NCI-H526 (cell line): ENCODE measurements at places on chromosomes 7 and 10.

- no peak for DNase-seq
These were observed 2.2 kb downstream of the TMEM120A start for GRCh38 chr7:75992083-75992755.

- DNase-seq, result no peak
These were observed 20.0 kb upstream of the C10orf90 start for GRCh38 chr10:126690534-126690933.

DNA sequence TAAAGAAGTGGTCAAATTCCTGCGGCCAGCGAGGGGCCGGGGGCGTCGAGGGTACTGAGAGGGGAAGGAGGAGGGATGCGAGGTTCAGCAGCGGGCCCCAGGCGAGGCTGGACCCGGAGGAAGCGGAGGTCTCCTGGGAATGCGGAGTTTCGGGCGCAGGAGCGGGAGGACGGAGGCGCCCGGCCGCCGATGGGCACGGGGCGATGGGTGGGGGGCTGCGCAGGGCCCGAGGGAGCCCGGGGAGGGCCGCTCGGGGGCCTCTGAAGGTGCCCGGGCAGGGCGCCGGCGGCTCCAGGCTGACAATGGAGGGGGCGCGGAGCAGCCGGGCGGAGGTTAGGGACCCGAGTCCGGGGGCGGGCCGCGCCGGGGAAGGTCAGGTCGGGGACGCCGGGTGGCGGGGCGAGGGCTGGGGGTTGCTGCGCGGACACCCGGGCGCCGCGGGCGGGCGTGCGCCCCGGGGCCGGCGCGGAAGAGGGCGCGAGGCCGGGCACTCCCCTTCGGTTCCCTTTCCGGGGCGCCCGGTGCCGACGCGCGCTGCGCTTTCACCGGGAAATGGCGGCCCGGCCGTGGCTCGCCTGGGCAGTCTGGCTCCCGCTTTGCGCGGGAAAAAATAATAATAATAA, 683 bp downstream of the MACROH2A2 start:
- no peak for DNase-seq

- no peak for DNase-seq
These were observed 5.1 kb downstream of the KEL start for GRCh38 chr7:142956951-142957623.

DNA sequence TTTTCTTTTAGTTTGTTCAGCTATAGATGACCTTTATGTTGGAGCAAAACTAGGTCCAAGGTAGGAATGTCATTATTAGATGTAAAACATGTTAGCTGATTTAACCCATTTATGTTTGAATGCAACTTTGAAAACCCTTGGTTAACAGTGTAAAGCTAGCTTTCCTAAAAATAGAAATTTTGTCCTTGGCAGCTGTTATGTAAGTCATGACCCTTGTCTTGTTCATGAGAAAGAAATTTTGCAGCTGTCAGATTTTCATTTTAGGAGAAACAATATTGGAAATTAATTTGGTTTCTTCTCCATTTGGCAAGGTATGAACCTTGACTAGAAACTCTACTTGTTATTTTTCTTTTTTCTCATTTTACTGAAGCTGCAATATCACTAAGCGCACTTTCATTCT, 23.9 kb upstream of the CCAR1 start:
- DNase-seq, result no peak

- peak; percentile 34 for DNase-seq
These were observed 21.1 kb upstream of the FOXI2 start for GRCh38 chr10:127715782-127716378.

DNA sequence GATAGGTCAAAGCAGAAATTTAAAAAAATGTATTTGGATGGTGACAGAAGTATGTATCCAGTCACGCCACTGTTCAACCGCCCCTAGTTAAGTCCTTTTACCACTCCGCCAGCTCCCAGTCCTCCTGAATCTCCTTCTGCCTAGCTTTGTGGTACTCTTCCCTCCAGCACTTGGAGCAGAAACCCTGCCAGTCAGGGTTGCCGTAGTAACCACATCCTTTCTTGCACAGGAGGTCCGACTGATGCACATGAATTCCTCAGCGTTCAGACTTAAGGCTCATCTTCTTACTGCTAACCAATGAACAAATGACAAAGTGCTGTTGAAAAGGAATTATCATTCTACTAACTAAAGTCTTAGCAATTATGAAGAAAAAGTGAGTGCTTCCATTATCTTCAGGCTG, 175.3 kb upstream of the KCTD7 start:
- DNase-seq, result no peak

- DNase-seq, result no peak
These were observed 1085.5 kb downstream of the SORCS1 start for GRCh38 chr10:106078895-106079576.

GRCh38 chr7:104018425-104018824, 29.0 kb upstream of the RELN start:
- DNase-seq, result no peak

DNA sequence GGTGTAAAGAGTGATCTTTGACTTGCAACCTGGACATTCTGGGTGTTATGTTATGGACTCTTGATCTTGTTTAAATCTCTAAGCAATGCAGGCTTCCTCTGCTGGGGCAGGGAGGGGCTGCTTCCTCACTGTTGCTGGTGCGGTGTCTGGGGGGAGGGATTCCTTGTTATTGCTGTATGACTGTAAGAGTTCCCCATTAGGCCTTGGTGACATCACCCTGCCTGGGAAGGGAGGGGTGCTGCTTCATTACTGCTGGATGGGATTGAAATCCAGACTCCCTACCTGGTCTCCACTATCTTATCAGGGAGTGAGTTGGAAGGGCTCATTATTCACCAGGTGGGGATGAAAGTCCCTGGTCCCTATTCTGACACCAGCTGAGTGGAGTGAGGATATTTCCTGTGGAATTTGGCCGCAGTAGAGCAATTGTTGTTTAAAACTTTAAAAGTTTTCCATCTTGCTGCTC, 8.8 kb downstream of the OGDH start:
- DNase-seq, result no peak

GRCh38 chr10:24384954-24385353, 176.0 kb downstream of the KIAA1217 start:
- no peak for DNase-seq

GRCh38 chr10:26467639-26468038, 29.5 kb downstream of the APBB1IP start:
- no peak for DNase-seq

DNA sequence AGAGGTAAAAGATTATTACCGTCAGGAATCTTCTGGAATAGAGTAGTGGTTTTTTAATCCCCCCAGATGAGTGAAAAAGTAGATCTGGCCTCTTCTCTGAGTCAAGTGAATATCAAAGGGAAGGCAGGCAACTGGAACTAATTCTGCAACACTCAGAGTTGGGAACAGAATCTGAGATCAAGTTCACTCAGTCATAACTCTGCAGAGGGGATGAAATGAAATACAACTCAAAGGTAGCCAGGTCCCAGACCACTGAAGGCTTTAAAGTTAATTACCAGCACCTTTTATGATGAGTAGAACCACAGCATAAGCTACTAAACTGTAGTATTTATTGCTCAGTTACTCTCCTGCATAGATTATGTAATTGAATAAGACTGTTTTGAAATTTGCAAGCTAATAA, 455.6 kb upstream of the AKR1E2 start:
- no peak for DNase-seq

- no peak for DNase-seq
These were observed 16.9 kb downstream of the PTEN start for GRCh38 chr10:87880336-87880735.

- DNase-seq, result no peak
These were observed 2.9 kb downstream of the IPMK start for GRCh38 chr10:58264780-58265179.

DNA sequence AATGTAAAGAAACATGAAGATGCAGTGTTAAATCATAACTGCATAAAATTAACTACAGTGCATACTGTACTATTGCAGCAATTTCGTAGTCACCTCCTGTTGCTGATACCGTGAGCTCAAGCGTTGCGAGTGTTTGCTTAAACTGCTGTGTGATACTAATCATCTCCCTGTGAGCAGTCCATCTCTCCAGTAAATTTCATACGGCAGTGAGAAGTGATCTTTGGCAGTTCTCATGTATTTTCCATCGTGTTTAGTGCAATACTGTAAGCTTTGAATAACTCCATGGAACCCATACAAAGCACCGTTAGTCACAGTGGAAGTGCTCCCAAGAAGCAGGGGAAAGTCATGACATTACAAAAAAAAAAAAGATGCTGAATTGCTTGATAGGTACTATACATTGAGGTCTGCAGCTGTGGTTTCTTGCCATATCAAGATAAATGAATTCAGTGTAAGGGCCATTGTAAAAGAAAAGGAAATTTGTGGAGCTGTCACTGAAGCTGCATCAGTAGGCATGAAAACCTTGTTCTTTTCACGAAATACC, 360.4 kb downstream of the EXOC4 start:
- no peak for DNase-seq

DNA sequence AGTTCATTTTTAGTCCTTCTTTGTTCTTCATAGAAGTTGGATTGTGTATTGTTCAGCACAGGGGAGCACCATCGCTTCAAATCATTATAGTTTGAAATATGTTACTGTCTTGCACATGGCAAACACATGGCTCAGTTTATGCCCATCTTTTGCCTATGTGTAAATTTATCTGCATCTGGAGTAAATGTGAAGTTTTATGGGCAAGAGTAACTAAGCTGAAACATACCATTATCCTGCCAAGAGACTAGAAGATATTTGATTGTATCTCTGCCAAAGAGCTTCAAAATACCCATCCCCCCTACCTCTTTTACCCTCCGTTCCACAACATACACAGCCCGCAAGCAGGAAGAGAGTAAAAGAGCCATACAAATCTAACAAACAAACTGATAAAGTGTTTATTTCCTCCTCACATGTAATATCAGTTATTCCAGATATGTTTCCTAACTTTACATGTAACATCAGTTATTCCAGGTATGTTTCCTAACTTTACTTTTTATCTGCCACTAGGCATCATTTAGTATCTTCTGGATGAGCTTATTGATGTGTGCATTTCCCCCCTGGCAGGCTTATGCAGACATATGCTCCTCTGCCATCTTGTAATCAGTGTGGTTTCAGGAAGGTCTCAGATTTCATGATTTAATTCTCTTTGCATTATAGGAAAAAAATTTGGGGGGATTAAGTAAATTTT, 127.7 kb downstream of the SRI start:
- DNase-seq, result no peak

DNA sequence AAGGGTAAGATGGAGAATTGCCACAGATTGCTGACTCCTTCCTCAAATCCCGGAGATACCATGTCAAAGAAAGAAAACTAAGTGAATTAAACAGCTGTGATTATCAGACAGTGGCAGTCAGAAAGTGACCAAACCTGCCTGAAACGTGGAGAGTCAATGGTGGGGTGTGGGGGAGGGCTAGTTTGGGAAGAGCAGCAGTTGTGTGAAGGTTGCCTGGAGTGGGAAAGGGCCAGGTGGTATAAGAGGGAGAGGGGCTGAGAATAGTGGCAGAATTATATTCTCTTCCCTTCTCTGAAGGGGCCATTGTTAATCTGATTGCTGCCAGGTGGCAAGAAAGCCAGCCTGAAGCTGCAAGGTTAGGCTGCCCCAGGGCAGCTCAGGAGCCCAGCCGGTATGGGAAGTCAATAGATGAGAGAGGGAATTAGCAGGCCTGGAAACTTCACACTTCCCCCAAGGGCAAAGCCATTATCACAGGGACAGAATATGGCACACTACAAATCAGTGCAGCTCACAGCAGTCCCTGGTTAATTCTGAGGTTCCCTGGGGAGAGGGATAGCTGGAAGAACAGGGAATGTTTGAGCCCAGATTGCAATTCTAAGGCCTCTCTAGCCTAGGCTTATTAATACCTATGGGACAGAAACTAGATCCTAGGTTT, 83.9 kb upstream of the ITGB1 start:
- no peak for DNase-seq

GRCh38 chr7:70615066-70615606, 516.8 kb upstream of the GALNT17 start:
- no peak for DNase-seq

GRCh38 chr10:24209946-24210491, 1.1 kb downstream of the KIAA1217 start:
- DNase-seq, result peak; percentile 22

GRCh38 chr7:137716061-137716460, 130.7 kb downstream of the DGKI start:
- no peak for DNase-seq
